ENCODE measurements at places on chromosomes 2 and 18.

DNA sequence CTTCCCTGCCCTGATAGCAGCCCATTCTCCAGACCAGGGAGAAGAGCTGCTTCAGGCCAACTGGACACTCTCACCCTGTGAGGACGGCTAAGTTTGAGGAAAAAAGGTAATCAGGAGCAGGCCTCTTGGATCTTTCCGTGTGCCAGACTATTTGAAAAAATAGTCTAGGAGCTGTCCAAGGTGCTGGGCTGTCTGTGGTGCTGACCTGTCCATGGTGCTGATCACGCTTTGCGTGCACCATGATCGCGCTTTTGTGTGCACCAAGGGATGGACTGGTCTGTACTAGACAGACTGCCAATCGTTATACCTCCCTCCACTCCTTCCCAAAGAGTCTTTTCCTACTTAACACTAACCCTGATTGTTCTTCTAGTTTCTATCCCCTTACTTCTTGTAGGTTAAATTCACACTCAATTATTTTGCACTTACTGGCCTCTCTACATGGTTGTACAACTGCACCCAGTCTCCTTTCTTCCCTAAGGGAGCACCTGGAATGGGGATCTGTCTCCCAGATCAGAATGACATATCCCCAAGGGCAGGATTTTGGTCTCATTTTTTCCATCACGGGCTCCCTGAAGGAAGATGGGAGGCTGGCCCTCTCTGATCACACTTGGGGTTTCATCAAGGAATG lies 295.4 kb downstream of the CELF4 start:
- DNase-seq, result no peak

DNA sequence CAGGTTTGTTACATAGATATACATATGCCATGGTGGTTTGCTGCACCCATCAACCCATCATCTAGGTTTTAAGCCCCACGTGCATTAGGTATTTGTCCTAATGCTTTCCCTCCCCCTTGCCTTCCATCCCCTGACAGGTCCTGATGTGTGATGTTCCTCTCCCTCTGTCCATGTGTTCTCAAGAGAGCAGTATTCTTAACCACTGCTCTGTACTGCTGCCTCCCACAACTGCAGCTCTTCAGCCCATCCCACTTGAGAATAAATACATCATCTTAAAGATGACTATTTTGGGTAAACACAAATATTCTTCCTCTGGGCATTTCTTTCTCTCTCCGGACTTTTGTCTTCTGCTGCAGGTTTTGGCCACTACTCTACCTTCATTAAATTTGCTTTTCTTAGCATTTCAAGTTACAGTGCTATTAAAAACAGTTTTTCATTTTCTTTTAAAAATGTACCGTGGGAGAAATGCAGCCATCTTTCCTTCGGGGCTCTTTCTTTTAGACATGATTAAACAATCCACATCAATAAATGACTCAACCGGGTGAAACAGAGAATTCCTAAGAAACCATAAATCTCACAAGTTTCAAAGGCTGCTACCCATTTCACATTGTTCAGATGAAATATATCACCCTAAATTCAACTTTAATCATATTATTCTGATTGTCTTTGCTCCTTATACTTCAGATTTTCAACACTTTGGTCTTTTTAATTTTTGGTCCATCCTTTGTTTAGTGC lies 323.4 kb downstream of the GALNT13 start:
- DNase-seq, result no peak

DNA sequence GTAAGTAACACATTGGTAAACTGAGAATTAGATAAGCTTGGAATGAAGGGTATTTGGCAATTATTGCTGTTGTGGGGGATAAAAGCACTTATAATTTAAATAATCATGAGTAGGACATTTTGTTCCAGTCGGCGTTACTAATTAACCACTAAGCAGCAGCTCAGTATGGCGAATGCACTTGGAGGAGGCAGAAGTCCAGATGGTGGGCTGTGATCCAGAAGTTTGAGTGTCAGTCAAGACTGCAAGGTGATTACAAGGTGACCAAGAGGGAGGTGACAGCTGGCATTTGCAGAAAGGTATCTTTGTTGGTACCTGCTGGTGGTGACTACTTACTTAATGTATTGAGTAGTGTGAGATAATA lies 643.6 kb upstream of the FAM98A start:
- no peak for DNase-seq

GRCh38 chr2:237281836-237282306 lies 132.1 kb downstream of the COL6A3 start:
- no peak for DNase-seq

GRCh38 chr2:183866666-183867065 lies 731.7 kb upstream of the ZNF804A start:
- no peak for DNase-seq
